ENCODE measurements at places on chromosomes 13 and 19.

GRCh38 chr19:31351855-31352195, 2.6 kb upstream of the TSHZ3 start:
- no peak for DNase-seq

- no peak for DNase-seq
Observed at GRCh38 chr19:47512183-47512947, 2.5 kb downstream of the NAPA start.

DNA sequence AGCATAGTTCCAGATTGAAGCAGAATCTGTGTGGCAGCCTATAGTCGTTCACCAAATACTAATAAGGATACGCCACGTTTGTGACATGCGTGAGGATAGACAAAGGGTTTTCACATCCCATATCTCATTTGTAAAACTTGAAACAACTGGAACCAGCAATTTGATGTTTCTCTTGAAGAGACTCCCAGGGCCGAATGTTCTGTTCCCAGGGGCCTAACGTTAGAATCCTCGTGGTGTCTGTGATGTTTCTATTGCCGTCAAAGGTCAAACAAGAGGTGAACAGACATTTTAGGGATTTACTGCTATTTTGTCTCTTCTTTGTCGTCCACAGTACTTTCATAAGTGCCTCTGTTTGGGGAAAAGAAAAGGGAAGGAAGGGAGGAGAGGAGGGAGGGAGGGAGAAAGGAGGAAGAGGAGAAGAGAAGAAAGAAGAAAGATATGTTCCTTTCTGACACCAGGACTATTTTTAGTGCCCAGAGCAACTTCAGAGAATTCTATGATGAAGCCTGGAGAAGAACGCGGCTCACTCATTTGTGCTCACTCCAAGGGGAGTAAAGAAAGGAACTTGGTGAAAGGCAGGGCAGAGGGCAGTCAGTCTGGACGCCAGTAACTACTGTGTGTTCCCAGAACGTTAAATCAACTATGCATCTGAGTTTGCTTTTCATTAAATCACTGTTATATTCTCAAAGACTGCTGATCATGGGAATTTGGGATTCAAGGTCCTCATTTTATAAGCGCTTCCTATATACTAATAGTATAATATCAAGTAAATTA, 154.5 kb downstream of the DCT start:
- DNase-seq: no peak

DNA sequence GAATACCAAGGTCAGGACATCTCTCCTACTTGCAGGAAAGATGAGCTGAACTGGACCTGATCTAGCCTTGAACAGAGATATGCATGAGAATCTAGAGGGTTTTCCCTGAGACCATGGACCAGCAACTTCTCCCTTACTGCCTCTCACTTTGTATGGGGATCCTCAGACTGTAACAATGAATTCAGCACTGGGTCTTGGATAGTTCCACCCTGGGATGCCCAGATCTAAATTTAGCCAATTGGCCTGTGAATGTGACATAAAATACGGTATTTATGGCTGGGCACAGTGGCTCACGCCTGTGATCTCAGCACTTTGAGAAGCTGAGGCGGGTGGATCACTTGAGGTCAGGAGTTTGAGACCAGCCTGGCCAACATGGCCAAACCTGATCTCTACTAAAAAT, 15.3 kb upstream of the LILRA2 start:
- DNase-seq: no peak

DNA sequence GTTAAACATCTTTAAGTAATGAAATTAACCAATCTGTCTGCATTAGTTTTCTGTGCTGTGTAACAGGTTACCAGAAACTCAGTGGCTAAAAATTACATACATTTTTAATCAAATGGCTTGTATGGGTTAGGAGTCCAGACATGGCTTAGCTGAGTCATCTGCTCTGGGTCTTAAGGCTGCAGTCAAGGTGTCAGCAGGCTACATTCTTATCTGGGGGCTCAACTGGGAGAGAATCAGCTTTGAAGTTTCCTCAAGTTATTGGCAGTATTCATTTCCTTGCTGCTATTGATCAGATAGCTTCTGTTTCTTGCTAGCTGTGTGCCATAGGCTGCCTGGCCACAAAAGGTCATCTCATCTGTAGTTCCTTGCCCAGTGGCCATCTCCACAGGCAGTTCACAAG, 1163.0 kb downstream of the DIAPH3 start:
- DNase-seq: no peak

DNA sequence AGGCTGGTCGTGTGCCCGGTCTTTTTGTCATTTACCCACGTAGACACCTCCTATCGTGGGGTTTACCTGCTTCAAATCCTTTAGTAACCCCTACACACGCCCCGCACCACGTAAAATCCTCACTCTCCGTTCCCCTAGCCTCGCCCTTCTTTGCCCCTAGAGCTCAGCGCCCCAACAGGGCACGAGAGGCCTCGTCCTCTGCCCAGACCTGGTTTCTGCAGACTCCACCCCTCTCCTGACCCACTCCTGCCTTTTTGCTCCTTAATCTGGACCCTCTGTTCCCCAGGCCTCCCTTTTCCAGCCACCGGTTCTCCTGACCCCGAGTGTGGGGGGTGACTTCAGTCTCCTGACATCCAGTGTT, 412 bp downstream of the ZNF528 start:
- peak; percentile 45 for DNase-seq

DNA sequence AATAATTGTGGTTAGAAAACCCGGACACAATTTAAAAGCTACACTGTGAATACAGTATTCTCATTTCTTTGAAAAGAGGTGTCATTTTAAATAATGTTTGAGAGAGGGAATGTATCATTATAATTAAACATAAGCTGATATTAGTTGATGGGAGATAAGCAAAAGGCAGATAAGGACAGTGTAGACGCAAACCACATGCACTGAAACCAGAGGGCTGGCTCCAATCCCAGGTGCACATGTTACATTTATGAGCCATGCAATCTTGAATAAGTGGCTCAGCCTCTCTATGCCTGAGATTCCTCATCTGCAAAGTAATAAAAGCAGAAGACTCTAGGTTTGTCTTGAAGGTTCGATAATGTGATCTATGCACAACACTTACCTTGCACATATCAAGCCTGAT, 238.7 kb downstream of the EFNB2 start:
- no peak for DNase-seq

GRCh38 chr13:80054806-80055205, 286.1 kb downstream of the SPRY2 start:
- DNase-seq: no peak

GRCh38 chr13:99709134-99709533, 207.9 kb downstream of the TM9SF2 start:
- DNase-seq: no peak

GRCh38 chr19:31448221-31448657, 99.0 kb upstream of the TSHZ3 start:
- peak; percentile 86 for DNase-seq

DNA sequence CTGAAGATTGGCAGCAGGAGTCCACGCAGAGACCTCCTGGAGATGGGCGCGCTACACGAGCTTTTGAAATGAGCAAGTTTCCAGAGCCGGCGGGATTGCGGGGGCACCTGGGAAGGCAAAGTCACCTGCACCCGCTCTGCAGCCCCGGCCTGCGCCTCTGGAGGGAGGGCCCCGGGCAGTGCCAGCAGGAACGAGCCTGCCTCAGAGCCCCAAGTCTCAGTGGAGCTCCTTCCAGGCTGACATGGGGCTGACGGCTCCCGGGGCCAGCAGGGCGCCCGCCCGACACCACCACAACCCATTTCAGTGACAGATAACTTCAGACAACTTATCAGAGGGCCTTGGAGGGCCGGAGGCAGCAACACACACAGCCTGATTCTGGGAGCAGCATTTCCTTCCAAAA, 45.0 kb downstream of the RASA3 start:
- no peak for DNase-seq

GRCh38 chr19:7340959-7341837, 7.5 kb upstream of the ARHGEF18 start:
- peak; percentile 62 for DNase-seq

DNA sequence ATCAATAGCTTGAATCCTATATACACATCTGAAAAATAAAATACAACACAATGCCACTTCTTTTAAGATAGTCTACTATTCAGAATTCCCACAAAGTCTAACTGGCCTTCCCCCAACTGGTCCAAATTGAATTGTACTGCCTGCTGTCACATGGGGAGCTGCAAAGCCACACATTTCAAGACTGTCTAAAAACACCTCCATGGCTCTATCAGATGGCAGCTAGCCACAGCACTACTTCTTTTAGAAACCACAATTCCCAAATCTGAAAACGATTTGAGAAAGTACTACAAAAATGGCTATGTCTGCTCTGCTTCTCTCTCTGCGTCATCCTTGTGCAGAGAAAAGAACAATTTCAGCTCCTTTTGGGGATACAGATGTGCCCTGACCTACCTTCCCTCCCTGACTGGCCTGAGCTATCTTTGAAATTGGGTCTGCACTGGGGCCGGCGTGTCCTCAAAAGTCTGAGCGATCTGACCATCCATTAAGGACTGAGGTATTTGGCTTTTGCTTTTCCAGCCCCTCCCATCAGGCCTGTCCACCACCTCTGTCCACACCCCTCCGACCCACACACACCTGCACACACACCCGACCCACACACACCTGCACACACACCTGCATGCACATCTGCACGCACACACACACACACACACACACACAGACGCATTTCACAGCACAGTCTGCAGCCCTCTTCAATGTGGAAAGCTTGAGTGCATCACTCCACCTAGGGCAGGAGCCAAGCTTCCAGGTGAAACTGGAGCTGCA, 68.6 kb upstream of the IPO5 start:
- no peak for DNase-seq

DNA sequence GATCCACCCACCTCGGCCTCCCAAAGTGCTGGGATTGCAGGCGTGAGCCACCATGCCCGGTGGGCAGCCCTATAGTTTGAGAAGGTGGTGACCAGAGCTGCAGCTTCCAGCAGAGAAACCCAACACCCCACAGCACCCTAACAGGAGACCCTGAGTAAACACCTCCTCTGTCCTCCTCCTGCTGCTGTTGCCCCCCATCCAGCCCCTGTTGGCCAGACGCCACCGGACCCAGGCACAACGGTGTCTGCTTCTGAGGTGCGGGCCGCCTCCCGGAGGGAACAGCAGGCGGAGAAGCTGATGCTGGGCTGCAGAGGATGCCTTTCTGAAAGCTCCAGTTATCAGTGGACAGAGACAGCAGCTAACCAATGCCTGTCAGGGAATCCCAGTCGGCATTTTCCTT, 175.5 kb downstream of the COL4A1 start:
- no peak for DNase-seq

GRCh38 chr19:5193192-5193591, 147.4 kb downstream of the PTPRS start:
- no peak for DNase-seq

DNA sequence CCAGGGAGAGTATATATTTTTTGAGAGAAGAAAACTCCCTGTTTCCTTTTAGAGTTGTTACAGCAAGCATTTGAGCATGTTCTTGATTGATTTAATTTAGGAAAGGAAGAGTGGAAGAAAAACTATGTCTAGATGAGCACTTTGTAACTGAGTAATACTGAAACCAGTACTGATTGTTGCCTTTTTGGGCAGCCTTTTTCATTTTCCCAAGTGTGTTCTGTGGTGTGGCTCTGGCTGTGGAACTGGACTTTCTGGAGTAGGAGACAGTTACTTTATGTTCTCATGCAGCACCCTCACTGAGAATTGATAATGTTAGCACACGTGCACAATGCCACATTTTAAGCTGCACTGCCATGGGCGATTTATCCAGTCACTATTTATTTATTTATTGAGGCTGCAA, 211.5 kb downstream of the LMO7 start:
- no peak for DNase-seq

- no peak for DNase-seq
Observed at GRCh38 chr13:101394605-101395004, 21.7 kb downstream of the NALCN start.

GRCh38 chr19:12669270-12670158, 2.9 kb downstream of the WDR83 start:
- DNase-seq: peak; percentile 86

GRCh38 chr19:45670670-45671453, 2.8 kb downstream of the GIPR start:
- DNase-seq: peak; percentile 92

DNA sequence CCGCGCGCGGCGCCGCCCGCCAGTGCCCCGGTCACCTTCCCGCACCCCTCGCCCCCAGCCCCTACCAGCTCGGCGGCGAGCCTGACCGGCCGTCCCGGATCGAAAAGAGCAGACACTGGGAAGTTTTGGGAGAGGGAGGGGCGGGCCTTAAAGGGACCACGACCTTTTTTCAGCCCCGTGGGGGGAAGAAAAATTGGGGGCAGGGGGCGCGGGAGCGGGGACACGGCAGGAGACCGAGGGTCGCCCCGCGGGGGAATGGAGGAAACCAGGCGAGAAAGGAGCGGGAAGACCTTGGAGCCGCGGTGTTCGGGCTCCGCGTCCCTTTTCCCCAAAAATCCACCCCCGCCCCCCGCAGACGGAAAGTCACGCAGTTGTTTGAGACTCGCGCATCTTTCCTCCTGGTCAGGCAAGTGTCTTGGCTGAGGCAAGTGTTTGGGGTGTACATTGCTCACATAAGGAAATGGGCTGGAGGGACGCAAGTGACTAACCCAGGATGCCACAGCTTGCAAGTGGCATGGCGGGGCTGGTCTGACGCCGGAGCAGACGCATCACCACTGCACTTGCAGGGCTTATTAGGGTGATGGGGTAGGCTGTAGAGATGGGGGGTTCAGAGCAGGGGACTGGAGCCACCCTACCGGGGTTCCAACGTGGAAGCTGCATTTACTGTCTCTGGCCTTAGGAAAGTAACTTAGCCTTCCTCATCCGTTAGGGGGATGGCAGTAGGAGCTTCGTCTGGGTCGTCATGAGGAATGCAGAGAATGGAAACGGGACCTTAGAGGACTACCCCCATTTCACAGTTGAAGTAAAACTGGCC, 2.7 kb upstream of the HNRNPL start:
- peak; percentile 75 for DNase-seq

DNA sequence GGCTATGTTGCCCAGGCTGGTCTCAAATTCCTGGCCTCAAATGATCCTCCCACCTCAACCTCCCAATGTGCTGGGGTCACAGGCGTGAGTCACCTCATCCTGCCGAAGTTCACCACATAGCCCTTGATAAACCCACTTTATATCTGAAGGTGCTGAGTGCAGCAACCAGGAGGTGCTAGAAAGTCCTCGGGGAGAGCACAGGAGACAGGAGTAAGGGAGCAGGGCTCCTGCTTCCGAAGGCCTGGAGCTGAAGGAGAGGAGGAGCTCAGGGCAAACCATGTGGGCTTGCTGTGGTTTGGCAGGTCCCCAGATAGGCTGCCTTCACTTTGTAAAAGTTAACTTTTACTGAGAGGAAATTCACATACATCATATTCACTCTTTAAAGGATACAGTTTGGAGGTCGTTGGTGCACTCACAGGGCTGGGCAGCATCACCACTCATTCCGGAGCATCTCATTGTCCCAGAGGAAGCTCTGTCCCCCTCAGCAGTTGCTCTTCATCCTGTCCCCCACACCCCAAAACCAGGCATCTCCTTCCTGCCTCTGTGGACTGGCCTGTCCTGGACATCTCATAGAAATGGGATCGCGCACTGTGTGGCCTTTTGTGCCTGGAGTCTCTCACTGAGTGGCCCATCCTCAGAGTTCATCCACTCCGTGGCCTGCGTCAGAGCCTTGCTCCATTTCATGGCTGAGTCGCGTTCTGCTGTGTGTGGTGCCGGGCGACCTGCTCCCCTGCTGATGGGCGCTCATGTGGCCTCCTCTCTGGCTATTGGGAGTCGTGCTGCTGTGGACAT, 49.5 kb downstream of the KDM4B start:
- peak; percentile 85 for DNase-seq
